ENCODE measurements at places on chromosomes 7 and 10.

GRCh38 chr10:131119626-131120355, 191.7 kb downstream of the TCERG1L start:
- no peak for DNase-seq

- no peak for DNase-seq
These were observed 51.5 kb upstream of the GRM3 start for GRCh38 chr7:86592185-86592584.

GRCh38 chr10:84012831-84013458, 126.4 kb upstream of the GHITM start:
- no peak for DNase-seq

- no peak for DNase-seq
These were observed 444.9 kb downstream of the SORCS3 start for GRCh38 chr10:105085980-105086379.

GRCh38 chr10:100847440-100847839, 65.3 kb upstream of the SLF2 start:
- DNase-seq, result no peak
